ENCODE measurements at places on chromosomes 5 and 9.

DNA sequence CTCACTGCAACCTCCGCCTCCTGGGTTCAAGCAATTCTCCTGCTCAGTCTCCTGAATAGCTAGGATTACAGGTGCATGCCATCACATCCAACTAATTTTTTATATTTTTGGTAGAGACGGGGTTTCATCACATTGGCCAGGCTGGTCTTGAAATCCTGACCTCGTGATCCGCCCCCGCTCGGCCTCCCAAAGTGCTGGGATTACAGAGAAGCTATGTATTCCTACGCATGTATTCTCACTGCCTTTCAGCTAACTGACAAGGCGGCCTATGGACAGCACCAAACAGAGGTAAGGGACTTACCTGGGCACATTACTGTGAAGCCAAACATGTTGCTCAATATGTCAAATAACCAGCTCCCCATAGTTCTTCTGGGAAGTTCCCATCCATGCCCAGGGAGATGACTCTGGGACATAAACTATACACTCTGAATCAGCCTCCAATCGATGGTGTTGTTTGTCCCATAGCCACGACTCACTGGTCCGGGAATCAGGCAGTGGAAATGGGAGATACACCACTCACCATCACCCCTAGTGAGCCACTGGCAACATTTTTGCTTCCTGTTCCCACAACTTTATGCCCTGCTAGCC lies 114.6 kb downstream of the SYK start:
- DNase-seq: no peak

- DNase-seq: no peak
These were observed 330.7 kb downstream of the LRRC70 start for GRCh38 chr5:62909326-62909725.

DNA sequence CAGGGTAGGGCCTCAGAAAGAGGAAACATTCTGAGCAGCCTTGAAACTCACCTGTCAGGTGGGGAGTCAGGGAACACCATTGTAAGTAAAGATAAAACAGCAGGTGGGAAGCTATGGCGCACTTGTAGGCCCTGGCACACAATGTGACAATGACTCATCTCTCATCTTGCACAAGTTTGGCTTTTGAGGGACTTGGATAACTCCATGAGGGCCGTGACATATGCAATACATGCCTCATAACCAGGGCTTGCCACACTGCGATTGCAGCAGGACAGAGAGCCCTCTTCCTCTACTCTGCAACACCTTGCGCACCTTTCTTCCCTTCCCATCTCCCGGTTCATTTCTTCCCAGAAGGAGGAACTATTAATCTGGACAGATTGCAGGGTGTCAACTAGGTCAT lies 144.9 kb downstream of the CEP120 start:
- DNase-seq: no peak

DNA sequence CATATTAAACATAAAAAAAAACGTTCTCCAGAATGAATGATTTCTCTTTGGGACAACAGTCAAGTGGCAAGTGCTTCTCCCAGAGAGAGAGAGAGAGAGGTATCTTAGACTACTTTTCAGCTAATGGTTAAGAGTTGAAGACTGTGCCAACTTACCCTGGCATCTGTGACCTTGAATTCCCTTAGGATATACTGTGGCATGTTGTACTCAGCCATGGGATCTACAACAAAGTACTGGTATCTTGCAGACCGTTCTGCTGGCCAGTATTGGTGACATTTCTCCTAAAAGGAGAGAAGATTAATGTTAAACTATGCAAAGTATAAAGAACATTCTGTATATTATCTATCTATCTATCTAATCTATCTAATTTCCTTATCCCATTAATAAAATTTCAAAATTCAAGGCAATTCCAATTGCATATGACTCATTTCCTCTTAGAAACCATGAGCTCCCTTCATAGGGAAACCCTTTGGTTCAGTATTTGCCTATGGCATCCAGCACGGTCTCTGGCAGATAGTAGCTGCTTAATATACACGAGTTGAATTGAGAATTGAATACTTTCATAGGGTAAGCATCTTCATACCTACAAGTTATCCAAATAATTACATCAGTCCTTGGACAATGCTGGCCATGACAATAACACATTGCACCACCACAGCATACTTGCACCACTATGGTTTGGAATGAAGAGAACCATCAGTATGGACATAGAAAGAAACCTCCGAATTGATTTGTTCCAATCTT lies 539.4 kb upstream of the DMAC1 start:
- DNase-seq: no peak

GRCh38 chr5:10138395-10139057 lies 111.2 kb downstream of the ATPSCKMT start:
- no peak for DNase-seq

DNA sequence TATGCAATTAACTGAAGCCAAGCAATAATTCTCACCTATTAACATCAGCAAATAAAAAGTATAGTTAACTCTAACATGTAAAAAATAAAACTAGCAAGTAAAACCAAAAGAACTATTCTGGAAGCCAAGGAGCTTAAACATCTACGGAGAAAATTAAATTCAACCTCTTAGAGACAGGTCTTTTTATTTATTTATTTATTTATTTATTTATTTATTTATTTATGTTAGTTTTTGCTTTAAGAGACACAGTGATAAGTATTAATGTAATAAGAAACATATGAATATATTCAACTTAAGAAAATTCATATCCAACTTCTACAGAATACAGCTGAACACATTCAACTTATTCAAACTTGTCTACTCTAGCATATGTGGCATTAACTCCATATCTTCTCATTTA lies 472.1 kb upstream of the IZUMO3 start:
- DNase-seq: no peak

GRCh38 chr5:125301711-125302110 lies 555.3 kb upstream of the ZNF608 start:
- DNase-seq: no peak

- no peak for DNase-seq
These were observed 57.3 kb upstream of the HSPB3 start for GRCh38 chr5:54398191-54398590.

DNA sequence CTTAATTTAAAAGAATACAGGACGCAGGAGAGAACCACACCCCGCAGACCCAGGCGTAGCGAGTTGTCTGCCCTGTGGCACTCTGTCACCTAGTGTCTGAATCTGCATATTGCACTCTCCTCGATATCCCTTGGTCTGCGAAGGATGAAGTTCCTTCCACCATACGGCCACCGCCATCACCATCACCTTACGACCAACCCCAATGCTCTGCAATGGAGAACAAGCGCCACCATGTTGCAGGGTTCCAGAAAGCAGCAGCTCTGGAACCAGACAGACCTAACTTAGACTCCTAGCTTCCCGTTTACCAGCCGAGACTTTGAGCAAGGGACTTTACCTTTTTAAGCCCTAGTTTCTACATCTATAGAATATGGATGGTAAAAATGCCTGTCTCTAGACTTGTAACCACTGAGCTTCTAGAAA lies 77.4 kb upstream of the DMRT1 start:
- DNase-seq: no peak

- DNase-seq: no peak
These were observed 133.5 kb upstream of the LPCAT1 start for GRCh38 chr5:1657161-1657741.

DNA sequence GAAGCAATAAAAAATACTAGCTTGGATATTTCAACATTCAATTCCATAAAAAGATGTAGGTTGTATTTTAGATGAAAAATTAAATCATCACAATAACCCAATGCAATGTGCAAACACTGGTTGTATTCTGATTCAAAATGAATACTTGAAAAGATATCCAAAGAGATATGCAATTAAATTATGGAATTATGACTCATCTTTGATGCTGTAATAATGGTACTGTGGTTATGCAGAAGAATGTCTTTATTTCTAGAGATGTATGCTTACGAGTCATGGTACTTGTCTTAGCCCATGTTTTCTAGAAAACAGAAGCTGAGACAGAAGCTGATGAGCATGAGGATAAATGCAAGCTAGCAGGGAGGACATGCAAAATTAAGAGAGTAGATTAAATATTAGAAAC lies 1941.4 kb upstream of the NUDT12 start:
- no peak for DNase-seq

- DNase-seq: no peak
These were observed 243.4 kb downstream of the ARRDC3 start for GRCh38 chr5:91139572-91140200.

DNA sequence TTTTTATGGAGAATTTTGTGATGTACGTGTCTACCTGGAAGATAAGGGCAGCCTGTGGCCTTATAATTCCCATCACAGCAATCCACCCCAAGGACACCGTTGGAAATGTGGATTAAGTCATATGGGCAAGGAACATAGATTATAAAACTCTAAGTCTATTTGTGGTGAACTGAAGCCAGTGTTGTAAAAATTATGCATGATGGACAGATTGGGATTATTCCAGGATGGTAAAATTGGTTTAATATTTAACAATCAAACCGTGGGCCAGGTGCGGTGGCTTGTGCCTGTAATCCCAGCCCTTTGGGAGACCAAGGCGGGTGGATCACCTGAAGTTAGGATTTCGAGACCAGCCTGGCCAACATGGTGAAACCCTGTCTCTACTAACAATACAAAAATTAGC lies 12.9 kb upstream of the SLC6A19 start:
- no peak for DNase-seq

DNA sequence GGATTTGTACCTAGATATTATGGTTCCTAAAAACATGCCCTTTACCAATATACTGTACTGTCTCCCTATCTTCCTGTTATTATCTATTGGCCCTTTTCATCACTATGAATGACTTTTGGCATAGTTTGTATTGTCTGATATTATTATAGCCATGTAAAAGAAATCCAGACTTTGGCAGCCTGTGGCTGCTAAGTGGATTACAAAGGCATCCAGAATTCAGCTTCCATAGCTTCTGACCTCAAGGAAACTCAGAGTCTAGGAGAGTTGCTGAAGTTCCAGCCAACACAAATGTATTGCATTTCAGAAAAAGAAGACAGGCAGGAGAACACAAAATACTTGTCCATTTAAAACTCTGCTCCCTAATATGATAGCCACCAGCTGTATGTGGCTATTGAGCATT lies 319.2 kb upstream of the MPDZ start:
- no peak for DNase-seq

DNA sequence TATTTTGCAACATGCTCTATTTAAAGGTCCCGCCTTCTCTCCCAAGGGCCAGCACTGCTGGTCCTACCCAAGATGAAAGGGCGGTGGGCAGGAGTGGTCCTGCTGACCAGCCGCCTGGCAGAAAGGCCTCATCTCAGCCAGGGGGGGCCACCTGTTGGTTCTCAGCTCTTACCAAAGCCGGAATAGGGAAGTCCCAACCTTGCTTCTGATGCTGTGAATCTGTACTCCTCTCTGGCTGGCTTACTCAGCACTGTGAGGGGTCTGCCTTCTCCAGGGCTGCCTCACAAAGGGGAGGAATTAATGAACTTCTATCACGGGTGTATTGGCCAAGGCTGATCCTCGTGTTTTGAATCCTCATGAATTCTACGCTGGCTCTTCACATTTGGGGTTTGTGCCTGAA lies 13.6 kb upstream of the FAM240B start:
- no peak for DNase-seq

DNA sequence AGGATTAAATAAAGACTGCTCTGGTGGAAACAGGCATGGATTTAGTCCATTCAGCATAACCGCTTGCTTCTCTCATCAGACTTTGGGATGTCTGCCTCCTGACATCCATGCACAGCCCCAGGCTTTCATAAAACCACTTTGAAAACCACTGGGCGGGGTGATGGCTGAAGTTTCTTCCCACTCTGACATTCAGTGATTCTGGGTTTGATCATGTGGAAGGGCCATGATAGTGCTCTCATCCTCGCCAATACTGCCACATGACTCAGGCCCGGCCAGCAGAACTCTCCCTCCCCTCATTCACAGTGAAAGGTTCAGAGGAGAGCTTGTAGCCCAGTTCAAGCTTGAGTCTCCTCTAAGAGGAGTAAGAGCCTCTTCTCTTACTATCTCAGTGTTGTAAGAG lies 29.6 kb upstream of the GLRA1 start:
- DNase-seq: no peak

DNA sequence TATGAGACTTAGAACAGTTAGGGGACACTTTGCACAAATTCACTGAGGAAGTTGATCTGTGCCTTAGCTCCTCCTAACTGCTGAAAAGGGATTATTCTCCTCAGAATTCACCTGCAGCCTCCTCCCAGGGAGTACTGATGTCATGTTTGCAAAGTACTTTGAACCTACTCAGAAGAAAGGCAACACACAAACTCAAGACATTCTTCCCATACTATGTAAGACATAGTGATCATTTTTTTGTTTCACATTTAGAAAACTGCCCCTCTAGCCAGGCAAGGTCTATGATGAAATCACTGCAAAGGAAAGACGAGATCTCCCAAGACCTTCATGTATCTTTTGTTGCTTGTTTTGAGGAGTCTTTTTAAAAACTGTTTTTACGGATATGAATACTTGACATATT lies 10.6 kb upstream of the VLDLR start:
- DNase-seq: no peak

- no peak for DNase-seq
These were observed 100.2 kb downstream of the IRX1 start for GRCh38 chr5:3695818-3696217.

Measured in activated T-cell treated with anti-CD3 and anti-CD28 coated beads, Interleukin-2, amount 50 U/mL, for 4 hours (primary cell).